ENCODE measurements at places on chromosomes 4 and X.

- DNase-seq, result no peak
Observed at GRCh38 chr4:168077726-168078239, 14.6 kb upstream of the ANXA10 start.

DNA sequence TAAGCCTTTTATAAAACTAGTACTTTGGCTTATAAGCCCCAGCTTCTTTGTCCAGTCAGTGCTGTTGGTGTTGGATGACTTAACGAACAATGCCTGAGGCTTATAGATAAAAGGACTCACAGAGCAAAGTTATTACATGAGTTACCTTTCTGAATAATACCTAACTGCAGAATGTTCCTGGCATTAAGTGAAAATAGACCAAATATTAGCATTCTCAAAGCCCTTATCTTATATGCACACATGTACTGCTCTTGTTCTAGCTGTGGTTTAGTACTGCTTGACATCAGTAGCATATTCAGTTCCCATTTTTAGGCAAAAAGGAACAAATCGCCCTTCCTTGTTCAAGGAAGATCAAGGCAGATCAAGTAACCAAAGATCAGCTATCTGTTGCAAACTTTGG, 131.6 kb downstream of the ZNF330 start:
- no peak for DNase-seq

DNA sequence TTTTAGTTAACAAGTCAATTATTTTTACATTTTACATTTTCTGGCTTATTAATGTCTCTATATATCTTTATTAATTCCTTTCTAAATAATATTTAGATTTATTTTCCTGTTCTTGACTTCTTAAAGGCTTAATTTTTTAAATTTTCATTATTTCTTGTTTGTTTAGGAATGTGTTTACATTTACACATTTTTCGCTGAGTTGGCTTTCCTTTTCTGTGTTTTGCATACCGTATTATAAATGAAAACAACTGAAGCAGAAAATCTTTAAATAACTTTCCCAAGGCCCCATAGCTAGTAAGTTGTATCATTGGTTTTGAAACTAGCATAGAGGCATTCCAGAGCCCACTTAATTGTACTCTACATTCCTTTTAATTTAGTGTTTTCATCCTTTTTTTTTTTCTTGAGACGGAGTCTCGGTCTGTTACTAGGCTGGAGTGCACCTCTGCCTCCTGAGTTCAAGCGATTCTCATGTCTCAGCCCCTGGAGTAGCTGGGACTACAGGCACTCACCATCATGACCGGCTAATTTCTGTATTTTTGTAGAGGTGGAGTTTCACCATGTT, 261.6 kb downstream of the IQCM start:
- no peak for DNase-seq

DNA sequence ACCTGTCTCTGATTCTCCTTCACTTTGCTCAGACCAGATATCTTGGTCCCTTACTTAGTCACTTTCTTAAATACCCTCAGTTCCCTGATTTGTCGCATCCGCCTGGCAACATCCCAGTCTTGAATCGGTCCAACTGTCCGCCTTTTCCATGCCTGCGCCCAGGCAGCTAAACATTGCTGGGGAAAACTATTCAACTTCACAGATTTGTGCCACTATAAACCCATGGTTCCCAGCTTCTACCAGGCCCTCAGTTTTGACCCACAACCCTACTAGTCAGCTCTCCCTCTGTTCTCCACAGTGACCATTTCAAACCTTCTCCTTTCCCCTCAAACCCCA, 451 bp upstream of the FGD1 start:
- no peak for DNase-seq

DNA sequence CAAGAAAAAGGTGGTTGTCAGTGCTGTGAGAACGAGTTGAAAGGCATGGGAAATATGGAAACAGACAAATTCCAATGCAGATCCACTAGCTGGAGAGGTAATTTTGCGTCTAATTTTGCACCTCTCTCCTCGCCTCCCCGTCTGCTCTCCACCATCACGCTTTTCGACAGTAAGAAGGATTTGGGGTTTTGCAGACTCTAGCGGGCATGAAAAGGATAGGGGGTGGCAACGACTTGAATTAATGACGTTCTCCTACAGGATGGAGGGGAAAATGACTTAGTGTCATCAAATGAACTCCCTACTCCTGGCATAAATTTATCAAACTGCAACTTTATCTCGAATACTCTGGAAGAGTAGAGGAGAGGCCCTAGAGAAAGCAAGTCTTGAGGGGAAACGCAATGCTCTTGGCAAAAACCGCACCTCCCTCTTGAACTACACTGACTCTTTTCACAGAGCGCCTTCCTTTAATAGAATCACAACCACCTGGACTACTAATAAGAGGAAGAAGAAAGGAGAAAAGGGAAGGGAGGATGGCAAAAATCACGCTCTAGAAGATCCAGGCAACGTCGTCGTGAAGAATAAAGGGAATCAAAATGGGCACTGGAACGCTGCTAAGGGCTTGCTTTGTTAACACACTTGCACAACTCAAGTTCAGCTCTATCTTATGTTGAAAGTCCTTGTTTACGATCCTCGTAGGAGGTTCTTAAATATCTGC, 871 bp upstream of the SLITRK2 start:
- DNase-seq, result no peak

DNA sequence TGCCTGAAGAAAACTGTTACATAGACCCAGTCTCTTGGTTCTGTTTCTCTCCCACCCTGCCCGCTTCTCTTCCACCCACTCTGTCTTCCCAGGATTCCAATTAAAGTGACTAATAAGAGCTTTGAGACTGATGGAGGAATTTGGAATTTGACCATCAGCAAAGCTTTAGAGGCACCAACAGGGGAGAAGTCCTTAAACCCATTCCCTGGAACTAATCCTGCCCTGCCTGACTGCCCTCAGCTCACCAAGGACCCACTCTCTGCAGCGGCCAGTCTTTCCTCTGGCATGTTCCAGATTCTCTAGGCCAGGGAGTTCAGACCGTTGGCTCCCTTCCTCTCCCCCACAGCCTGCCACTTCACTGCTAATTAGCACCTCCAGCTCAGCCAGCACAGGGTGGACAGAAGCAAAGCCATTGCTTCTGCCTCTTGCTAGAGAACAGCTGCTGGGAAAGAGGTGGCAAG, 23.9 kb downstream of the SCD5 start:
- no peak for DNase-seq

DNA sequence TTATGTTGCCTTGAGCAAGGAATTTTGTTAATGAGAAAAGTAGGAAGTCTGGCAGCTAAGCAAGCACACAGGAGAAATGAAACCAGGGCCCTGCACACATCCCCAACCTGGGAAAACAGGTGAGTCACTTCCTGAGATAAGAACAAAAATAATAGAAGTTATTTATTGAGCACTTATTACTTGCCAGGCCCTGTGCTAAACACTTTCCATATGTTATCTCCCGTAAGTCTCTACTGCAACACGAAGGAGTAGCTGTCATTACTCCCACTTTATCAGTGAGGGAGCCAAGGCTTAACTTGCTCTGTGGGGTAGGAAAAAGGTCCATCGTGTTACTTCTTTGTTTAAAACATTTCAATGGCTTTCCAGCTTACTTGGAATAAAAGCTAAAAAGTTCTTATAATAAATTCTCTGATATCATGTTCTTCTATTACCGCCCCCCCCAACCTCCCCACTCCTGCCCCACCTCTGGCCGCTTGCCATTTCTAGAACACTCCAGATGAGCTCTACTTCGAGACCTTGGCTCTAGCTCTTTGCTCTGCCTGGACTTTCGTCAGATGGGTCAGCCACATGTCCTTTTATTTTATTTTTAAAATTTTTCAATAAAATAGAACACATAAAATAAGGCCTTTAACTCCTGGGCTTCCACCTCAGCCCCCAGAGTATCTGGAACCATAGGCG, 36.3 kb upstream of the PLAC8 start:
- no peak for DNase-seq

DNA sequence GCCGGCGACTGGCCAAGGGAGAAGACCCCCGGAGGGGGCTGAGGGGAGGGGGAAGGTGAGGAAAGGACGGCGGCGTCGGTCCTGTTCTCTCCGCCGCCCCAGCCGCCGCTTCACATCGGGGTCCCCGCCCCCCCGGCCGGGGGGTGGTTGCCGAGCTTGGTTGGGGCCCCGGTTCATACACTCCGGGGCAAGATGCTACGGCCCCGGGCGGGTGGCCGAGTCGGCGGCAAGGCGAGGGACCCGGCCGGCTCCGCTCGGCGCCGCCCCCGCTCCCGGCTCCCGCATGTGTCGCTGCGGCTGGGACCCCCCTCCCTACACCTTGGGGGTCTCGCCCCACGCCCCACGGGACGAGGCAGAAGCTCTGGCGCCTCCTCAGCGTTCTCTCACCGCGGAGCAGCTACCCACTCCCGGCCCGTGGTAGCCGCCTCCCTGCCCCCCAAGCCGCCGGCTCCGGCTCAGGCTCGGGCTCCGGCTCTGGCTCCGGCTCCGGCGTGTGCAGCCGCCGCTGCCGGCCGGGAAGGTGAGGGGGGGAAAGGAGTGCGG, 461 bp downstream of the FBXW7 start:
- no peak for DNase-seq

DNA sequence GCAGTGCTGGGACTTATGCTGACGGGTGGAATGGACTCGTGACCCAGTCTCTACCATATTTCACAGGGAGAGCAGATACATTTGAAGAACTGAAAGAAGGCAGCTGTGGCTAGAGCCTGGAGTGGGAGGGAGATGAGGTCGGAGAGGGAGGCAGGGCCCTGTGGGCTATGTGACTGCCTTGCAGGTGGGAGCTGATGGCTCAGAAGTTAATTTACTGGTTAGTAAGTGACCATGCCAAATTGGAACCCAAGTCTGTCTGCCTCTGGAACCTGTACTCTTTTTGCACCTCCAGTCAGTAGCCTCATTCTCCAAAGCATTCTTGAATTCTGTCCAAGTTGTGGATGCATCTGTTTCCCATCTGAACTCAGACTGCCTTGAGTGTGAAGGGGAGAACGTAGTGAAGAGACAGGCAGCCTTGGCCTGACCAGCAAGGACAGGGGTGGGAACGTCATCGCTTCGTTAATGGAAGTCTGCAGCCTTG, 92.3 kb downstream of the REPS2 start:
- no peak for DNase-seq

GRCh38 chr4:164177753-164178152, 576.2 kb upstream of the SMIM31 start:
- no peak for DNase-seq

GRCh38 chr4:20015636-20016224, 236.0 kb upstream of the SLIT2 start:
- no peak for DNase-seq

DNA sequence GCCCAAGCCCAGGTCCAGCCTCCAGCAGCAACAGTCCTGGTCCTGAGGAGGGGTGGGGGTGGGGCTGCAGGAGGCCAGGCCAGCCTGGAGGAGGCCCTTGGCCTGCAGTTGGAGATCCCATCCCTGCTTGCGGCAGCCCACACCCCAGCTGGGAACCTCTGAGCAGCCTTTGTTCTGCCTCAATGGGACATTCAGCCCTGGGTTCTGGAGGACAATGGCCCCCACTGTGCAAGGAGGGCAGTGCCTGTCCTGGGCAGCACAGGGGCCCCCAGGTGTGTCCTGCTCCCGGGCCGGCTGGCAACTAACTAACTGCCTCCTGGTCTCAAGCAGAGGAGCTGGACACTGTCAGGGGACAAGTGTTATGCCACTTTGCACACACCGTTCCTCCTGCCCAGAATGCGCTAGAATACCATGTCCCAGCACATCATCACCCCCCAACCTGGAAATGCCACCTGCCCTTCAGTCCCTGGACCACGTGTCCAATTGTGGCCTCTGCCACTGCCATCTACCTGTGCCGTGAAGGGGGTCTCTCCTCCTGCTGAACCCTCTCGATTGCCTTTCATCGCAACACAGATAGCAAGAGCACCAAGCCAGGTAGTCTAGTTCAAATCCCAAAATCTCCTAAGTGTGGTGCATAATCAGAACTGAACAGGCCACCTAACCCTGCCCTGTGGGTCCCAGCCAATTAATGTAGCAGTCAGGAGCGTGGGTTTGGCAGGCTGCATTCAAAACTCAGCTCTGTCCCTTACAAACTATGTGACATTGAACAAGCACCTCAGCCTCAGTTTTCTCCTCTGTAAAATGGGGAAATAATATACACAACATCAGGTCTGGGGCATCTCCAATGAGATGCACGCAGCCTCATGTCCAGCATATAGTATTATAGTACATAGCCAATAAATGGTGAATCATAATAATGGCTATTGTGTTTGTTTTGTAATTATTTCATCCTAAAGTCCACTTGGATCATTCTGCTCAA, 8.8 kb downstream of the PPP2R2C start:
- DNase-seq, result no peak

GRCh38 chr4:10577018-10577417, 107.5 kb downstream of the CLNK start:
- DNase-seq, result no peak

DNA sequence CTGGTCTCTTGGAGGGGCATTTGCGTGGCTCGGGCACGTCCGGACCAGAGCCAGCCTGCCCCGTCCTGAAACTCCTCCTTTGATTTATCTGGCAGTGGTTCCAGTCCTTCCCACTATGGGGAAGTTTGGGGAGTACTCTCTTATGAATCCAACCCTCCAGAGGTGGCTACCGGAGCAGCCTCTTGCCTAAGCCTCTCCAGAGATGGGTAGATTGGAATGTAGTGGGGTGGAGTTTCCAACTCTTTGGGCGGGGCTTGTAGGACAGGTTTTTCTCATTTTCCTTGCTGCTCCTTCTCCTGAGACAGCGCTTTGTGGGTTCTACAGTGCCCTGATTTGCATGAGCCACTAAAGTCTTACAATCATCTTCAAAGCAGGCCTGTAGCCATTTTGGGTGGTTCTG, 60.1 kb upstream of the XAGE1B start:
- no peak for DNase-seq

DNA sequence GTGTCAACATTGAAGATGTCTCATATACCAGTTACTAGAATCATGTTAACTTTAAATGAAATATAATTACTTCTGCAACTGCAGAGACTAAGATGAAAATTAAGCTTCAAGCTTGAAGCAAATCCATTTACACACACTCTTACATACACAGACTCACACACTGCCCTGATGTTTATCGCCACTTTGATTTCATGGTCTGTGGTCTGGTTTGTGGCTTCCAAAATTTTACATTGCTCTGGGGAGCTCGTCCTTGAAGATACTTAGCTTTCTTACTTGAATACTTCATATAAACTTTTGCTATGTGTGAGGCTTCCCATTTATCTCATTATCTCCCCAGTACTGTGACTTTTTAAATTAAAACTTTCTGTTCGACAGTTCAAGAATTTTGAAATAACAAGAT, 35.8 kb downstream of the ARHGEF38 start:
- no peak for DNase-seq

DNA sequence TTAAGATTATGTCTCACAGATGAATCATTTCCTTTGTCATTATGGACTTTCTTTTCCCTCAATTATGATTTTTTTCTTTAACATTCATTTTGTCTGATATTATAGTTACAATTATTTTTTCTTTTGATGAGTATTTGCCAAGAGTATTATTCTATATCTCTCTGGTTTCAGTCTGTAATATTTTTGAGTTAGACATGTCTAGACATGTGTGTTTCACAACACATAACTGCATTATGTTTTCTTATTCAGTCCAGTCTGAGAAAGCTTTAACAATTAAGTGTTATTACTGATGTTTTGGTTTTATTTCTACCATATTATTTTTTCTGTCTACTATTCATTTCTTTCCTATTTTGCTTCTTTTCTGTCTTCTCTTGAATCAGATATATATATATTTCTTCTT, 108.3 kb upstream of the MID1IP1 start:
- DNase-seq, result no peak

Measured in stimulated activated CD4-positive, alpha-beta T cell treated with anti-CD3 and anti-CD28 coated beads, Interleukin-4, amount 100 ng/mL, for 48 hours (primary cell).